ENCODE measurements at places on chromosomes 7 and 10.

DNA sequence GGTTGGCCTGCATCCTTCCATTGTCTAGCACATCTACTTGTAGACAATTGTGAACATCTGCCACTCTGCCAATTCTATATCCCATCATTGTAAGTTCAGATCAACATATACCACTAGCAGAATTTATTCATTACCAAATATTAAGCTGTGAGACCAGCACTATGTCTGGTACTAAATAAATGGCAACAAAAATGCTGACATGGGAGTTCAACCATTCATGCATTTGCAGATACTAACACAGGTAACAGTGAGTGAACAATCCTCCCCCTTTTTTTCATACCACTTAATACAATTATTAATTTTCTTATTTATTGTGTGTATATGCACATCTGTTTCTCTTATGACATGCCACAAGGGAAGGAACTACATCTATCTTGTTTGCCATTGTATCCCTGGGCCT, 11.9 kb downstream of the POLR1F start:
- no peak for DNase-seq

DNA sequence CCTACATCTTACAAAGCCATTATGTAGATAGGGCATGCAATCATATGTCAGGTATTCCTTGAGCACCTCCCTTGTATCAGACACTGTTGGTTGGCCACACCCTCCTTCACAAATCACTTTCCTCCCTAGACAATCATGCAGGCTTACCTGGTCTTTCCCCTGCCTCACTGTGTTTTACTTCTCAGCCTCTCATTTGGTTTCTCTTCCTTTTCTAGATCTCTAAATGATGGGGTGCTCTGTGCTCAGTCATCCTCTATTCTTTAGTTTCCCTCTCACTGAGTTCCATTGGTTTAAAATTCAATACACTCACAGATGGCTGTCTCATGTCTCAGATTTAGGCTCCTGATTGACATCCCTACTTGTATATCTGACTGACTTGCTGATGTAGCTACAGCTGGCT, 31.4 kb downstream of the ANK3 start:
- no peak for DNase-seq

- DNase-seq: no peak
These were observed 6.4 kb upstream of the ZNF862 start for GRCh38 chr7:149831741-149832219.

DNA sequence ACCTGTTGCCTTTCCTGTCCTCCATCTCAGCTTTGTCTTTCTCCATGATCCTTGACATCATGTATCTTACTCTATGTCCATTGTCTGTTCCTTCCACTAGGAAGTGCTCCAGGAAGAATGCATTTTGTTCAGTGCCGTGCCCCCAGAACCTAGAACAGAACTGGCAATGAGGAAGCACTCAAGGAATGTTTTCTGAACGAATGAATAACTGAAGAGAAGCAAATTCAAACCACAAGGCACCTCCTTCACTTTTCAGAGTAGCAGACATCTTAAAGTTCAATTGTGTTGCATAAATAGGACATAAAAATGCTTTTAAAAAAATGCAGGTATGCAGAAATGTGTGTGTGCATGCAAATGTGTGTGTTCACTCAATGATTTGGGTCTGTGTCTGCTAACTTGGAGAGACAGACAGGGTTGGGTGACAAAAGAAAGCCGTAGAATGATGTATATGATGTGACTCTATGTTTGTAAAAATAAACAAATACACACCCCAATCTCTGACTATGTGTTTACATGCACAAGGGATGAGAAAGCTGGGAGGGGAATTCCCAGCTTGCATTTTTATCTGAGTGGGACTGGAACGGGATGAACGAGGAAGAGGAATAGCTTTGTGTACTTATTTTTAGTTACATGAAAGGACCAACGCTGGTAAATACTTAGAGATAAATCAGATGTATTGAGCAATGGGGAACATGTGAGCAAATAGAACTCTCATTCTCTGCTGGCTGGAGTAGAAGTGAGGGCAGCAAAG, 237.7 kb downstream of the FANK1 start:
- DNase-seq: no peak

GRCh38 chr10:125134916-125135770, 25.2 kb downstream of the CTBP2 start:
- no peak for DNase-seq

Measured in NCI-H1417 treated with DMSO at 0.1 percent for 48 hours (cell line).